Left ventricle myocardium inferior (tissue), 1 donor: ENCODE measurements at places on chromosomes 2 and 18. TPM values are rescaled to one million over a fixed set of nuclear protein-coding genes. Genes with fewer than 3 reads are reported as not detected.

DNA sequence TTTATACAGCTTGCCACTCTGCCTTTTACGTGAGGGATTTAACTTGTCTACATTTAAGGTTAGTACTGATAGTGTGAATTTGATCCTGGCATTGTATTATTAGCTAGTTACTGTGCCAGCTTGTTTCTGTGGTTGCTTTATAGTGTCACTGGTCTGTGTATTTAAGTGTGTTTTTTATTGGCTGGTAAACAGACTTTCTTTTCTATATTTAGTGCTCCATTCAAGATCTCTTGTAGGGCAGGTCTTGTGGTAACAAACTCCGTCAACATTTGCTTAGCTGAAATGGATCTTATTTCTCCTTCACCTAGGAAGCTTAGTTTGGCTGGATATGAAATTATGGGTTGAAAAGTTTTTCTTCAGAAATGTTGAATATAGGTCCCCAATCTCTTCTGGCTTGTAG, 1971.0 kb upstream of the LRRTM1 start:
- DNase-seq, result no peak

- no peak for DNase-seq
Measured at GRCh38 chr18:36454848-36455458, 157.4 kb downstream of the FHOD3 start.

- no peak for DNase-seq
Measured at GRCh38 chr2:33272001-33272400, 204.4 kb upstream of the RASGRP3 start.

DNA sequence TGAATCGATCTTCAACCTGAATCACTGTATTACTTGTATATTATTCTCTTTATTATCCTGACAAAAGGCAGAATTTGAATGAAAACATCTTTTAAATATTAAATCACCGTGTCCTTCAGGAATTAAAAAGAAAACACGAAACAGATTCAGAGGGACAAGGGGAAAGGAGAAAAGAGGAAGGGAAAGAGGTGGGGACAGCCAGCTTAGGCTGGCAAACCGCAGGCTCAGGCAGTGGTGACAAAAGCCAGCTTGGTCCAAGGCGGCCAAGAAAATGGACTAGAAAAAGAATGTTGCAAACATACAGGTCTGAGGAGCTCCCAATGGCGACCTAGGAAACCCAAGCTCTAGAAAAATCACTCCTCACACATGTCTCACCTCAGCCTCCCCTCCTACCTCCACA, 6.8 kb downstream of the B4GALT6 start:
- DNase-seq, result no peak

GRCh38 chr2:189222468-189223105, 43.0 kb upstream of the COL5A2 start:
- DNase-seq, result peak; percentile 13

DNA sequence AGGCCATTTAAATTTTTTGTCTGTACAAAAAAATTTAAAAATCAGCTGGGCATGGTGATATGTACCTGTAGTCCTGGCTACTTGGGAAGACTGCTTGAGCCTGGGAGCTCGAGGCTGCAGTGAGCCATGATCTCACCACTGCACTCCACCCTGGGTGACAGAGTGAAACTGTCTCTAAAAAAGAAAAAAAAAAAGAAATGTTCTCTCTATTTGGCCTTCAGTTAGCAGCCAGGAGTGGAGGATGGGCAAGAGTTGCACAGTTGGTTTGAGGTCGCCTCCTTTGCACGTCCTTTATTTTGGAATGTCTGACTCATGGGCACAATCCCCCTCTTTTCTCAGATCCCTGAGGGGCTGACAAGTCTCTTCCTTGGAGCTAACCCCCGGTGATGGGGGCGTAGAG, 26.3 kb downstream of the ITM2C start:
- no peak for DNase-seq

DNA sequence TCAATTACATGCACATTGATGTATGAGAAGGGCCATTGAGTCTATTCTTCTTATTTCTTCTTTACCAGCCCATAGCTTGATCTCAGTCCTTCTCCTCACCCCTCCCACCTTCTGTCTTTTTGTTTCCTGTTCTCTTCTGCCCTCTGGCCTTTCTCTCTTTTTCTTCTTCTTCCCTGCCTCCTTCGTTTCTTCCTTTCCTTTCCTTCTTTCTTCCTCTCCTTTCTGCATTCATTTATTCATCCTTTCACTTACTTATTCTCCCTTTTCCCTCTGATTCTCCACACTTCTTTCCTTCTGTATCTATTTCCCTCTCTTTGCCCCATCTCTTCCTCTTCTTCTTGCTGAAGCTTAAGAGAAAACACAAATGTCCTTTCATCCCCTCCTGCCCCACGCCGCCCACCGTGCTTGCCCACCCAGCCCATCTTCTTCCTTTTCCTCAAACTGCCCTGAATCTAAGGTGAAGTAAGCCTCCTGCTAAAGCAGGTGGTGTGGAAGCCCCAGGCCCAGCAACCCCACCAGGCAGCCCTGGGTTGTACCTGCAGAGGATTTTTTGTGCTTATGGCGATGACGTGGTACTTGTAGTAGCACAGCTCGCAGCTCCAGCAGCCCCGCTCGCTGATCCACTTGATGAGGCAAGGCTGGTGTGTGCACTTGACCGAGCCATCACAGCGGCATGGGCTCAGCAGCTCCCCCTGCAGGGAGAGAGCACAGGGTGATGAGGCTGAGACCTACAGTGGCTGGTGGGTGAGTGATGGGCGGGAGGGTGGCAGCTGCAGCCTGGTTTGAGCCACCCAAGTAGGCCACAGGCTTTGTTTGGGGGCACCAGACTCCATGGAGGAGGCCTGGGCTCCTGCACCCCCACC, 89.0 kb downstream of the MARCHF4 start:
- DNase-seq, result no peak

DNA sequence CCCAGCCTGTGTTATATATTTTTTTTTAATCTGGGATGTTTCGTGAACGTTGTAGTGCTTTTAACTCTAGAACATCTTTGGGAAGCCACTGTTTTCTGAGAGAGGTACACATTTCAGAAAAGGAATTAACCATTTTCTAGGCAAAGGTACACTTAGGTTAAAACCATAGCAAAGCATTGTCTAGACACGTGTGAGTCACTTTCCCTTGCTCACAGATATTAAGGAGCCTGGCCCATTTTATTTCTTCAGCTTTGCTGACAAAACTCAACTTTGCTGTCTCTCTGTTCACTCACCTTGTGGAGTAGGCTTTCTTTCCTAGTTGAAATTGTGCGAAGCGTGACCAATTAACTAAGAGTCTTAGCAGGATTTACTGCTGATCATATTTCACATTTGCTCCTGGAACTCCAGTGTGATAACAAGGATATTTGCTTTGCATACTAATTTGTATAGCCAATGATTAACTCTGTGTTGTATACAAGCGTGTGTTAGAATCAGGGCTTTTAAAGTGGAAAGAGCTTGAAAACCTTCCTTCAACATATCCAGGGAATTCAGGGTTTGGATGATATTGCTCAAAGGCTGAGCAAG, 215.0 kb upstream of the AGAP1 start:
- no peak for DNase-seq

GRCh38 chr2:168344706-168345105, 97.3 kb upstream of the STK39 start:
- DNase-seq, result no peak

DNA sequence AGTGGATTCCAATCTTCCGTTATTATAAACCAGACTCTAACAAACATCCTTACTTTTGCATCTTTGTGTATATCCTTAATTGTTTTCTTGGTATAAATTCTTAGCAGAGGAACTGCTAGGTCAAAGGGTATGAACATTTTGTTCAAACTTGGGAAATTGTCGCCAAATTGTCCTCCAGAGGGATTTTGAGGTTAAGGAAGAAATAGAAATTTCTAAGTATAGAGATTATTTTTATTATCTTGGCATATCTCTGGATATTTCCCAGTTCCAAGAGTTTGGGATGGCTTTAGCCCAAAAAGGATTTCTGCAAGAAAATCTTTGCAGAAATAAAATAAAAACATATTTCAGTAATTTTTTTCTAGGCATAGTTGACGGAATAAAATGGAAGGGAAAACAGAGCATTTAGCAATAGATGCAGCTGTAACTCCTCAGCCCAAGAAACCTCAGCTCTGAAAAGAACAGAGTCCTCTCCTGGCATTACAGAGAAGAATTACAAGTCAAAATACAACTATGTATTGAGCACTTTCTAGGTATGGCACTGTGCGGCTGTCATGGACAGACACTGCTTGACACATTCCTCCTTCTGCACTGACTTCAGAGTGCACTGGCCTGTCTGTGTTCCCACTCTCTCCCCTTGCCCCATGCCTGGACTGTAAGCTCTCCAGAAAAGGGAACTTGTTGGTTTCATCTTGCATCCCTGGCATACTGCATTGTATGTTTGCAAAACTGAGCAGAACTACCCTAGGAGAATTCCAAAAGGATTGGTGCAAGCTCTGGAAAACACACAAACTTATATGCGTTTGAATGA, 117.3 kb upstream of the STON1 start:
- DNase-seq, result no peak

GRCh38 chr2:188079196-188079595, 212.5 kb upstream of the GULP1 start:
- DNase-seq, result no peak

DNA sequence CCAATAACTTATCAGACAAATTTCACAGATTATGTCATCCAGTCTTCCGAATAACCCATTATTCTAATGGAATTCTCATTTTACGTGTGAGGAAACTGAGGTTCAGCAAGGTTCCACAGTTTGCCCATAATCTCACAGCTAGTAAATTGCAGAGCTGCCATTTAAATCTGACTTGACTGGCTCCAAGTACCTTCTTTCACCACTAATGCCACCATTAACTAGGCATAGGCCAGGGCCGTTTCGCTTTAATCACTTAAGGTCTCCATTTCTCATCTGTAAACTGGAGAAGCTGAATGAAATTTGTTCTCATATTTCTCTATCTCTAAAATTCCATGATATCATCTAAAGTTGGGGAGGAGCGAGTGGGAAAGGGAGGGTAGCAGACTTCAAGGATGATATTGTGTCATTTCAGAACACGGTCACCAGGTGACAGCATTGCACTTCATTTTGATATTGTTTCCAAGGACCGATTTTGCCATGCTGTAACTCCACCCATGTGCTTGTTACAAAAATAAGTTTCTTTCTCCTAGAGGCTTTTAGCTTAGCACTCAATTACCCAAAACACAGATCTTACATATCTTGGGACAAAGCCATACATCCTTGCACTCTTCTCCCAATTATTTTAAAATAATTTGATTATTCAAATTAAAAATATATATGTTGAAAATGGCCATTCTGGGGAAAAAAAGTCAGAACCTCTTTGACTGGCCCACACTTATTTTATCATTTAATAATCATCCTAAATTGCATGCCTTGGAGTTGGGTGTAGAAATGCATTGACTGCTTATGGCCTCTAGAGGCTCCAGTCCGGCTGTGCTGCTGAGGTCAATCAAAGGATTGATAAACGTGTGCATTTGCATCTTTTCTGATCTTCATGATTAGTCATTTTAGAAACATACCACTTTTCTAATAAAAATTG, 123.8 kb downstream of the AKAIN1 start:
- no peak for DNase-seq

GRCh38 chr2:162492225-162492624, 148.3 kb downstream of the GCA start:
- no peak for DNase-seq

DNA sequence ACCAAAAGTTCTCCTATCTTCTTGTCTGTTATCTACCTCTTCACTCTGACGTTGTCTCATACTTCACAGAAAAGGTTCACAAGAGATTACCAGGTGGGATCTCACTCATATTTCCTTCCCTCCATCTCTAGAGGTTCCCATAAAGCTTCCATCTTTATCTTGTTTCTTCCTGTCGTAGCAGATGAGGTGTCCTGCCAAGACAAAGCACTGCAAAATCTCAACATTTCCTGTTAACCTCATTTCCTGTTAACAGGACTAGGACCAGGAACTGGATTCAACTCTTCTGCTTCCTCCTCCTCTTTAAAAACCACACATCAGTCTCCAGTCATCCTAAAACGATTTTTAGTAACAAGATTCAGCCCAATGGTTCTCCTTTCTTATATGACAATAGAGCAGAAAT, 512.8 kb upstream of the NRP2 start:
- no peak for DNase-seq

The PMAIP1 gene
- 0.58 TPM for total RNA-seq

The CERKL gene
- total RNA-seq, result not detected

The SLC23A3 gene
- total RNA-seq, result 0.58 TPM

The IL18R1 gene
- 1.8 TPM for total RNA-seq

The EML4 gene
- total RNA-seq, result 4.3 TPM
